ENCODE measurements at places on chromosomes 2 and 18.
A peak's percentile ranks its signal among the peaks of the same experiment; 100 is the strongest.

- no peak for DNase-seq
Measured at GRCh38 chr2:11267931-11268330, 76.5 kb downstream of the ROCK2 start.

DNA sequence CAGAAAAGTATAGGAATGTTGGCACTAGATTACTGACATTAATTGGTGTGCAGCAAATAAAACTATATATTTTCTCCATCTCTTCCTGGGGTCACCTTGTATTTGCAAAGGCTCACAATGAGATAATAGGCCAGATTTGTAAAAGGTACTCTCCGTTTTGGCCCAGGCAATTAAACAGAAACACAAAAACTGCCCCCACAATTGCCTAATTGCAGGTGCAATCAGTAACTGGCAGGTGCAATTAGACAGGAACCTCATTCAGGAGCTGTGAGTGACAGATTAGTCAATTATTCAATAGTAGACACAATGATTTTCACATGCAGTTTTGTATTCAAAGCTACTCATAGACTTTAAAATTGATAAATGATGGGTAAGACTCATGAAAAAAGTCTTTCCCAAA, 451.4 kb upstream of the ID2 start:
- no peak for DNase-seq

DNA sequence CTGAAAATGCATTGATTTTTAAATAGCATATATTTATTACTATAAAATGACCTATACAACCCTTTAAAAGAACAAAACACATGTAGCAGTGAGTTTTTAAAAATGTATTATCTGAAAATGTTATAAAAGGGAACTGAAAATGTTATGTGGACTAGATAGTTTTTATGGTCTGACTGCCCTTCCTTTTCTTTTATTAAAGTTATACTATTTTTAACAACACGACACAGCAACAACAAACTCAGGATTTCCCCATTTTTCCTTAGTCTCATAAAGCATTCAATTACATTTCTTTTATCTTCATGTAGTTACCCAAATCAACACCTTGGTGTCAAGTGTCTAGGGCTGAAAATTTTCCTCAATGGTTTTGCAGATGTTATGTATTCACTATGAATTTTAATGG, 132.8 kb upstream of the TMEFF2 start:
- no peak for DNase-seq

GRCh38 chr2:60872510-60872928, 8.9 kb upstream of the REL start:
- no peak for DNase-seq

DNA sequence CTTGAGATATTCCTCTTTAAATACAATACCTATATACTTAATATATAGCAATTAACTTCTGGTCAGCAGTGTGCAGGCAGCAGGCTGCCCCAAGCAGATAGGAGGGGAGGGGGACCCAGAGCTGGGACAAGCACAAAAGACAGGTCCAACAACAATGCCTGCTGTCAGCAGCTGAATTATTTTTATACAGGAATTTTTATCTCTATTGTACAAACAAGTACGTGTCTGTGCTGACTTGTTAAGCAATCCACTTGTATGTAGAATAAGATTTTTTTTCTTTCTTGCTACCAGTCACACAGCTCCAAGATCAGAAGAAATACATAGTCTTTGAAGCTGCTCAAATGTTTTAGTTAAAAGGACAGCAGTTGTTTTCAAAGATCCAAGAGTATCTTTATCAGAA, 16.7 kb downstream of the BCL11A start:
- DNase-seq = no peak

- no peak for DNase-seq
Measured at GRCh38 chr18:75977081-75977480, 518.0 kb downstream of the ZNF516 start.

DNA sequence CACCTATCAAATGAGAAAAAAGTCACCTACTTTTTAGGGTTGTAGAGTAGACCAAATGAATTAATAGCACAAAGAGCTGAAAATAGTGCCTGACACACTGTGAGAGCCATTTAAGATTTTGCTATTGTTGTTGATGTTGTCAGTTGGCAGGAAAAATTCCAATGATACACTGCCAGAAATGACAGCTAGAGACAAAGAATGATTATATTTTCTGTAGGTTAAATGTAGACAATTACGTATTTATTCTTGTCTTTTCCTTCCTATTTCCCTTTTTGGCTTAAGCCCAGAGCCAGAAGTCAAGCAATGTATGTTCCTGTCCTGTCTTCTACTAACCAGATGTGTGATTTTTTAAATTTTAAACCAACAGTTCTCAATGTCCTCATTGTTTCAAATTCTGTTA, 17.2 kb downstream of the NRXN1 start:
- no peak for DNase-seq

- DNase-seq = no peak
Measured at GRCh38 chr18:75140296-75140695, 68.6 kb downstream of the PTGR3 start.

DNA sequence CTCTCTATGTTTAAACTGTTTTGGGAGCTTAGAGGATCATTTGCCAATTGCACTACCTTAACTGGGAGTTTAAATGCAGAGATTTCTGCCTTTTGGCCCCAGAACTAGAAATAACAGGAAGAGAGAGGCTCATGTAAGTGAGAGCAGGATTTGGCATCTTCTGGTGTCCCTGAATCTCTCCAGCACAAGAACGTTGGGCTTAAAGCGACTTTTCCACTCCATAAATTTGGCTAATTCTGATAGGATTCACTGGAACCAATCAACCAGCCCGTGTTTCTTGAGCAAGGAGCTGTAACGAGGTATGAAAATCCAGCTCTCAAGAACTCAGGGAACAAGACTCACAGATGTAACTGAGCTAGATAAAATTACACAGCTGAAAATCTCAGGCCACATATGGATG, 181.0 kb downstream of the C1D start:
- DNase-seq = peak; percentile 4

GRCh38 chr18:24491927-24492834, 31.7 kb downstream of the HRH4 start:
- DNase-seq = peak; percentile 10

- no peak for DNase-seq
Measured at GRCh38 chr2:101751875-101752619, 54.5 kb downstream of the MAP4K4 start.

DNA sequence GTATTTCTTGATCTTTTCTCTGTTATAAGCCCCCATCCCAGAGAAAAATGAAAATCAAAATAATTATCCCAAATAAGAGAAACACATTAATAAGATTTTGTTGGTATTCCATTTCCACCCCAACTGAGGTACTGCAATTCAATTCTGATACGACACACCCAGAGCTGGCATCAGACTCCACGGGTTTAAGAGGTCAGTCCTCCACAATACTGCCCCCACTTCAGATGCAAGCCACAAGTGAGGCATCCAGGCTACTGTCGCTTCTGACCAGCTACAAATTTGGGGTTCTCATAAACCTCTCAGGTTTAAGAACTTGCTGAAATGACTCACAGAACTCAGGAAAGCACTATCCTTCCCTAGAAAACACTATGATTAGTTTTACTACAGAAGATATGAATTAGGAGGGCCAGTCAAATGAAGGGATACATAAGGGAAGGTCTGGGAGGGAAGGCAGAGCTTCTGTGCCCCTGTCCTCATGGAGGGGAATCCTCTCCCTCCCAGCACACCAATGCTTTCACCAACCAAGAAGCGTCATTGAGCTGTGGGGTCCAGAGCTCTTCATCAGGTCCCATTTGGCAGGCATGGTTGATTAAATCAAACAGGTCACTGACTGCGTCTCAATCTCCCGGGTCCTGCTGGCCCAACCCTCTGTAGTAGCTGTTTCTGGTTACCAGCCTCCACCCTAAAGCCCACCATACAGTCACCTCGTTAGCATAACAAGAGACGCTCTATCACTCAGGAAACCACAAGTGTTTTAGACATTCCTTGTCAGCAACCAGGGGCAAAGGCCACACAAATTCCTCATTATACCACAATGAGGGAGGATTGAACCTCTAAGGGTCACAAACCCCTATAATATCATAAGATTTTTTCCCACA, 46.2 kb downstream of the IWS1 start:
- DNase-seq = no peak

DNA sequence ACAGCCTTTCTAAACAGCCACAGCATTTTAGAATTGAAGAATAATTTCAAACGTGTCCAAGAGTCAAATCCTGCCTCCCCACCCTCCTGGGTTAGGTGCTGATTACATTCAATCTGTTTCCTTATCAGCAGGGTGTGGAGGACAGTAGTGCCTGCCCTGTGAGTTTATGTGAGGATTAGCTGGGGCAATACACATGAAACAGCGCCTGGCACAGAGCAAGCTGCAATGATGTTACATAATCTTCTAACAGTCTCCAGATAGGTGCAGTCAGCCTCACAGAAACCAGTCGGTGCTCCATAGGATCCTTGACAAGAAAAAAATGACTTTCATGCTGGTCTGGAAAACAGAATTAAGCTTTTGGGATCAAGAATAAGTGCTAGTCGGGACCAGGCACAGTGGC, 91.7 kb upstream of the ITGA6 start:
- DNase-seq = no peak

GRCh38 chr2:199431746-199432213, 26.0 kb downstream of the SATB2 start:
- no peak for DNase-seq

- no peak for DNase-seq
Measured at GRCh38 chr2:170689481-170689880, 25.7 kb upstream of the SP5 start.

GRCh38 chr2:171956135-171956825, 34.0 kb downstream of the HAT1 start:
- DNase-seq = no peak

DNA sequence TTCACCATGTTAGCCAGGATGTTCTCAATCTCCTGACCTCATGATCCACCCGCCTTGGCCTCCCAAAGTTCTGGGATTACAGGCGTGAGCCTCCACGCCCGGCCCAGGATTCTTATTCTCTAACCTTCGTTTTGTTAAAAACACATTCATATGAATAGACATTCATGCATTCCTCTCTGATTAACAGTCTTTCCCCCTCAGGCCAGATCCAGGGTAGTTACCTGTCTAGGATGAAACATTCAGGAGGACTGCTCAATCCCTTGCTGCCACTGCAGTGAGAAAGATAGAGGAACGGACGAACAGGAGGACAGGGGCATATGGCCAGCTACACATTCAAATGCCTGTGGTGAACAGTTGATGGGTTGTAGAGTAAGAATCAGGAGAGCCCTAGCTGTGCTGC, 39.6 kb upstream of the EPC2 start:
- no peak for DNase-seq

DNA sequence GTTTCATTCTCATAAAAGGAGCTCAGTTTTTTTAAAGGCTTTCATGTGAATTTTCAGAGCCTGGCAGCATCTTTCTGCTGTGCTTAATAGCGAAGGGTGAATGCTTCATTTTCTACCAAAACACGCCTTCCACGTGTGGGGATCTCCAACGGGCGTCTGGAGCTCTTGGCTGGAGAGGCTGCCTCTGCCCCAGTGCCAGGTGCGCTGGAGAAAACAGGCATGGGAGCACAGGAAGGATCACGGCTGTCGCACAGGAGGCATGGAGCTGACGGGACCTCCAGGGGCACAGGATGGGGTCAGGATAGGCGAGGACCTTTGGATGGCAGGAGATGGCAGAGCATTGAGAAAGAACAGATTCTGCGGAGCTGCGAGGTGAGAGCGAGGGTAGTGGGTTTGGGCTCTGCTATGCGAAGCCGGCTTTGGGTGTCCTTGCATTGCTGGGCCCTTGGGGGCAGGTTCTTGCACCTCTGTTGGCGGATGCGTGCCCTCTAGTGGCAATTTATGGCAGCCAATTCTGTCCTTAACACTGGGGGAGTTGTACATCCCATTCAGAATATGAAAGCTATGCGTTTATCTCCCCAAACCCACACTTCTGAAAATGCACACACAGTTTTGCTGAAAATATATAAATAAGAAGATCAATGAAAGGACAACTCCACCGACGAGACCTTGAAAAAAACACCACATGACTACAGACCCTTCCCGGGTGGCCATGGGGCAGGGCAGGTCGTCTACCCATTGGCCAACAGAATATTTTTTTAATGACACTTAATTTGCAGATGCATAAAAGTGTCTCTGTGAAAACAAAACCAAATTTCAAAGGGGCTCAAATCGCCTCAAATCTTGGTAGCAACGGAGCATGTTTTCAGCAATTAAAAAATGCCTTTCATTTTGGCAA, 90.4 kb upstream of the SLC35G4 start:
- DNase-seq = peak; percentile 64

GRCh38 chr2:172711110-172711509, 24.5 kb upstream of the RAPGEF4 start:
- DNase-seq = no peak

- DNase-seq = no peak
Measured at GRCh38 chr2:184765112-184765895, 167.0 kb downstream of the ZNF804A start.

GRCh38 chr2:122639711-122640110, 884.3 kb downstream of the TSN start:
- no peak for DNase-seq

- no peak for DNase-seq
Measured at GRCh38 chr2:147688242-147688641, 156.6 kb upstream of the ACVR2A start.

DNA sequence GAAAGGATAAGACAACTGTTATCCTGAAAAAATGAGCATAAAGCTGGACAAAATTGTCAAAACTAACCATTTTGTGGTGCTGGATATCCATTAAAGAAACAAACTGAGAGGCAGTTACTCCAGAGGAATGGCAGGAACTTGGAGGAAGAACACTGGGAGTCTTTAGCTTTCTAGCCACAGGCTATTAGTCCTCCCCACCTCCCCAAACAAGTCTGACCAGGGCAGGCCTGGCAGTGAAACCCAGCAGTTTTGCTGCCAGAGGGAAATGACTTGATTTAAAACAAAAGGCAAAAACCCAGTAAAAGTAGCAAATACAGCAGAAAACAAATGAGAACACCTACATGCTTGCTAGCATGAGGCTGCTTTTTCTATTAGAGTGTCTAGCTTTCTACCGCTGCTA, 34.9 kb downstream of the OSBPL1A start:
- no peak for DNase-seq

GRCh38 chr2:71452565-71452964, 796 bp upstream of the DYSF start:
- DNase-seq = peak; percentile 80

DNA sequence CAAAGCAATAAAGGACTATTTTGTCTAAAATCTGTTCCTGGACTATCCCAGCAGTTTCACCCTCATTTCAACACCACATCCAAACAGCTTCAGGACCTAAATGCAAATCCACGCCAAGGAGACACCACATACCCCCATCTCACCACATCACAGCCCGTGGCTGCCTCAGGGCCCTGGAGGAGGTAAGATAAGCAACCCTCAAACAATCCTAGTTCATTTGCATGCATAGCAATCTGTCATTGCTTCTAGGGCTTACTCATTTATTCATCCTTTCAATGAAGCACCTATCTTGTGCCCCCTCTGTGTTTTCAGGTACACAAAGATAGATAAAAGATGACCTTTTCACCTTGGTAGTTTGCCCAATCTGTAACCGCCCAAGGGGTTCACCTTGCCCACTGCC, 86.5 kb downstream of the VSNL1 start:
- DNase-seq = no peak

GRCh38 chr2:66032226-66032775, 402.6 kb upstream of the MEIS1 start:
- DNase-seq = no peak

- no peak for DNase-seq
Measured at GRCh38 chr18:64294967-64295366, 146.1 kb upstream of the LINC00305 start.

All from NCI-H2171 treated with DMSO at 0.1 percent for 48 hours (cell line).